ENCODE measurements at places on chromosomes 6 and 20. TPM values are rescaled to one million over a fixed set of nuclear protein-coding genes. Genes with fewer than 3 reads are reported as not detected.
A peak's percentile ranks its signal among the peaks of the same experiment; 100 is the strongest.

Gene FOXS1
- not detected for total RNA-seq

GRCh38 chr6:131231891-131232290, 96.6 kb downstream of the AKAP7 start:
- H3K4me1 ChIP-seq, result peaks cover 15% of the 10 kb centered on the region
- H3K27ac ChIP-seq, result no peak overlapping the region
- no peak for DNase-seq

DNA sequence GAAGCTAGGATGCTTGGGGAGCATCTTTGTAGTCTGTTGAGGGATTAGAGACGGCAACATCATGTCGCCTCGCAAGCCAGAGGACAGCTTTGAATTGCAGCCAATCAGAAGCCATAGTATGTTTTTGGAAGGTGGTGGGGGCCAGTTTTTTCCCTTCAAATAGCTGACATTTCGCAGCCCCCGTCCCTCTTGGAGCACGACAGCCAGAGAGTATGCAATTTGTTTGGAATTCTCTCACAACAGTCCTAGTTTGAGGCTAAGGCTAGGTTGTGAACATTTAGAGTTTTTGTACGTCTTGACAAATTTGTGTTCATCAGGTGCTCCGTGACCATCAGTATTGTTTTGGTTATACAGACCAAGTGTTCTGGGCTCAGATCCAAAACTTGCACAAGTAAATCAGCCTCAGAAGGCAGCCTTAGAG, 83.3 kb downstream of the PLCB1 start:
- H3K27ac ChIP-seq, result no peak overlapping the region
- no peak overlapping the region for H3K4me3 ChIP-seq
- H3K36me3 ChIP-seq, result peaks cover 2% of the 10 kb centered on the region
- no peak for DNase-seq
- H3K4me1 ChIP-seq, result peaks cover 15% of the 10 kb centered on the region
- no peaks in the 10 kb centered on the region for H3K27me3 ChIP-seq

- no peak for DNase-seq
- no peaks in the 10 kb centered on the region for H3K36me3 ChIP-seq
- H3K27ac ChIP-seq, result no peak overlapping the region
- H3K27me3 ChIP-seq, result no peaks in the 10 kb centered on the region
- H3K4me1 ChIP-seq, result peaks cover 3% of the 10 kb centered on the region
Observed at GRCh38 chr20:63536241-63536977, 767 bp downstream of the PTK6 start.

Gene MEI4
- total RNA-seq, result 2.6 TPM

Gene CAGE1
- not detected for total RNA-seq

DNA sequence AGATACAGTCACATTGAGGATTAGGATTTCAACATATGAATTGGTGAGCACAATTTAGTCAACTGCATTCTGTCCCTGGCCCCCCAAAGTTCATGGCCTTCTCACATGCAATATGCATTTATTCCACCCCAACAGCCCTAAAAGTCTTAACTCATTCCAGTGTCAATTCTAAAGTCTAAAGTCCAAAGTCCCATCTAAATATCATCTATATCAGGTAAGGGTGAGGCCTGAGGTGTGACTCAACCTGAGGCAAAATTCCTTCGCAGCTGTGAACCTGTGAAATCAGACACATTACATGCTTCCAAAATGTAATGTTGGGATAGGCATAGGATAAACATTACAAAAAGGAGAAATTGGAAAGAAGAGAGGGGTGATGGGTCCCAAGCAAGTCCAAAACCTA, 27.8 kb downstream of the CLIC5 start:
- no peak overlapping the region for H3K27ac ChIP-seq
- no peak for DNase-seq
- H3K4me3 ChIP-seq, result no peak overlapping the region
- H3K4me1 ChIP-seq, result peaks cover 22% of the 10 kb centered on the region
- no peaks in the 10 kb centered on the region for H3K27me3 ChIP-seq
- H3K36me3 ChIP-seq, result peaks cover under 1% of the 10 kb centered on the region

GRCh38 chr6:73030257-73030656, 195.0 kb downstream of the KHDC1L start:
- H3K27me3 ChIP-seq, result no peaks in the 10 kb centered on the region
- H3K27ac ChIP-seq, result no peak overlapping the region
- DNase-seq, result no peak
- no peaks in the 10 kb centered on the region for H3K36me3 ChIP-seq

DNA sequence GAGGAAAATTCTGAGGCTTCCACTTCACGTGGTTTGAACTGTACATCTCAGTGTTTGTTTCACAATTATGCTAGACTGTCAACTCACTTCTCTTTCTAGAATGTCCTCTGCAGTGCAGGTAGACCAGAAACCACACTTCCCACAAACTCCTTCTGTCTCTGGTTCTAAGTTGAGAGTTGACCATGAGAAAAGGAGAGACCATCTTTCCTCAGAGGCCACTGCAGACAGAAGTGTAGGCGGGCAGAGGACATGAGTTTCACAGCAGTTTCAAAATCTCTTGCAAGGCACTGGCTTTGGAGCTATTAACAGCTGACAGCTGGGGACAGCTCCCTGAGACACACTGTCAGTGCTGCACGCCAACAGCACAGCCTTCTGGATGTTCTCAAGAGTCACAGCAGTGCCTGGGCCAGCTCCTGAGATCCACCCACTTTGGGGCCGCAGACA, 55.4 kb upstream of the MOXD1 start:
- H3K4me3 ChIP-seq, result no peak overlapping the region
- peaks cover 23% of the 10 kb centered on the region for H3K36me3 ChIP-seq
- H3K27me3 ChIP-seq, result no peaks in the 10 kb centered on the region
- DNase-seq, result no peak
- H3K27ac ChIP-seq, result no peak overlapping the region

- H3K27me3 ChIP-seq, result no peaks in the 10 kb centered on the region
- no peak overlapping the region for H3K4me3 ChIP-seq
- H3K4me1 ChIP-seq, result peaks cover 2% of the 10 kb centered on the region
- no peaks in the 10 kb centered on the region for H3K36me3 ChIP-seq
- H3K27ac ChIP-seq, result no peak overlapping the region
- DNase-seq, result no peak
Observed at GRCh38 chr6:49606721-49607390, 29.8 kb downstream of the RHAG start.

Gene CTCFL
- not detected for total RNA-seq

DNA sequence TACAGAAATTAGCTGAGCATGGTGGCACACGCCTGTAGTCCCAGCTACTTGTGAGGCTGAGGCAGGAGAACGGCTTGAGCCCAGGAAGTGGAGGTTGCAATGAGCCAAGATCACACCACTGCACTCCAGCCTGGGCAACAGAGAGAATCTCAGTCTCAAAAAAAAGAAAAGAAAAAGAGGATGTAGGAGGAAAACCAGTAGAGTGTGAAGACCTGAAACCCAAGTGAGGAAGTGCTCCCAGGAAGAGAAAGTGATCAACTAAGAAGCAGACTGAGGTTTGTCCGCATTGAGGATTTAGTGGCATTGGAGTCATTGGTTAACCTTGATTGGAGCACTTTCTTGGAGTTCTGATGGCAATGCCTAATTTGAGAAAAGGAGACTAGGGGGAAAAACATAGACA, 20.6 kb upstream of the TASP1 start:
- H3K27ac ChIP-seq, result no peak overlapping the region
- no peaks in the 10 kb centered on the region for H3K4me1 ChIP-seq
- no peaks in the 10 kb centered on the region for H3K36me3 ChIP-seq
- no peak for DNase-seq

GRCh38 chr20:47765691-47766594, 19.3 kb downstream of the SULF2 start:
- H3K4me3 ChIP-seq, result no peak overlapping the region
- H3K27me3 ChIP-seq, result peaks cover 17% of the 10 kb centered on the region
- no peak for DNase-seq
- H3K4me1 ChIP-seq, result peaks cover 20% of the 10 kb centered on the region
- H3K36me3 ChIP-seq, result peaks cover 20% of the 10 kb centered on the region
- peak overlapping the region; percentile 26 for H3K27ac ChIP-seq

GRCh38 chr6:83114164-83114563, 46.7 kb downstream of the DOP1A start:
- no peaks in the 10 kb centered on the region for H3K27me3 ChIP-seq
- H3K4me3 ChIP-seq, result no peak overlapping the region
- no peak overlapping the region for H3K27ac ChIP-seq
- no peaks in the 10 kb centered on the region for H3K4me1 ChIP-seq
- H3K36me3 ChIP-seq, result peaks cover 13% of the 10 kb centered on the region

- no peak overlapping the region for H3K27ac ChIP-seq
- no peak for DNase-seq
- no peaks in the 10 kb centered on the region for H3K27me3 ChIP-seq
- H3K4me3 ChIP-seq, result no peak overlapping the region
Observed at GRCh38 chr6:35638679-35639078, 50.0 kb downstream of the FKBP5 start.

- H3K36me3 ChIP-seq, result no peaks in the 10 kb centered on the region
- no peak overlapping the region for H3K27ac ChIP-seq
- DNase-seq, result no peak
Observed at GRCh38 chr6:110517034-110517433, 40.6 kb upstream of the SLC22A16 start.

GRCh38 chr6:33619166-33619840, 1.8 kb upstream of the ITPR3 start:
- H3K27me3 ChIP-seq, result peaks cover 36% of the 10 kb centered on the region
- peaks cover 19% of the 10 kb centered on the region for H3K4me1 ChIP-seq
- H3K27ac ChIP-seq, result no peak overlapping the region
